ENCODE measurements at places on chromosomes 11 and 22. TPM values are rescaled to one million over a fixed set of nuclear protein-coding genes. Genes with fewer than 3 reads are reported as not detected.

DNA sequence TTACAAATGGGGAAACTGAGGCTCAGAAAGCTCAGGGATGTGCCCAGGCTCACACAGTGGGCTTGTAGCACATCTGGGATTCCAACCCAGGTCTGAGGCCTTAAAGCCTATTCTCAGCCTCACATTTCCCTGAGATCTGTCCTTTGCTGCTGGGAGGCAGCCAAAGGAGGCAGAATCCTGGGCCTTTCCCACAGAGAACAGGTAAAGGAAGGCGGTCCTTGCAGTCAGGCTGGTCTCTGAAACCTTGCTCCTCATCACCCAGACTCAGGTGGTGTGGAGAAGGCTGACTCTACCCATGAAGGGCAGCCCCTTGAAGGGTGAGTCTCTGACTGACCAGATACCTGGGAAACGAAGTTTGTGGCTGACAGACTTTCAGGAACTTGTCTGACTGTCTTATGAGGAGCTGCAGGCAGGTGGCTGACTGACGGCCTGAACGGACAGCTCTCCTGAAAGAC, 7.8 kb downstream of the SLCO2B1 start:
- no peak for DNase-seq

The PNPLA5 gene
- not detected for total RNA-seq

The TIMP3 gene
- 69.8 TPM for total RNA-seq

DNA sequence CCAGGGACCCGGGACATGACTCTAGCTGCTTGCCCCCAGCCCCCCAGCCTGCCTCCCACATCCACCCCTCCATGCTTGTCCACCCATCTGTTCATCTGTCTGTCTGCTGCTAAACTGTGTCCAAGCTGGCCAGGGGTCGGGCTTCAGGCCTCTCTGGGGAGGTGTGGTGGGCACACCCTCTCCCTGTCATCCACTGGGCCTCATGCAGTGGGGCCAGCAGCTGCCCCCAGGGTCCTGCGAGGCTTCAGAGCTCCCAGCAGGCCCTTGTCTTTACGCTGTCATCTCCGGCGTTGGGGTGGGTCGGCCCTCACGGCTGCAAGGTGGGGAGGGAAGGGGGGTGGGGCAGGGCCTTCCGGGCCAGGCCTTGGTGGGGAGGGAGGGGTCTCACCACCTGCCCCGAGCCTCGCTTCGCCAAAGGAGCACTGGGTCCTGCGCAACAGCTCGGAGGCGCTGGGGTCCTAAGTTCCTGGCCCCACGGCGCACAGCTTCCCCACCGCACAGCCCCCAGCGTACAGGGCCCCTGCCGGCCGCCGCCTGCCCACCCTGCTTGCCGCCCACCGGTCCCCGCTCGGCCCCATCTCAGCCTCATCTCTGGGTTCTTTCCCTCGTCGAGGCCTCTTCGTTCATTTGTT, 26.7 kb downstream of the MOB2 start:
- no peak for DNase-seq

- DNase-seq = no peak
Measured at GRCh38 chr22:40638261-40638660, 1.7 kb upstream of the MRTFA start.

GRCh38 chr11:10637731-10638151, 55.8 kb downstream of the IRAG1 start:
- no peak for DNase-seq

DNA sequence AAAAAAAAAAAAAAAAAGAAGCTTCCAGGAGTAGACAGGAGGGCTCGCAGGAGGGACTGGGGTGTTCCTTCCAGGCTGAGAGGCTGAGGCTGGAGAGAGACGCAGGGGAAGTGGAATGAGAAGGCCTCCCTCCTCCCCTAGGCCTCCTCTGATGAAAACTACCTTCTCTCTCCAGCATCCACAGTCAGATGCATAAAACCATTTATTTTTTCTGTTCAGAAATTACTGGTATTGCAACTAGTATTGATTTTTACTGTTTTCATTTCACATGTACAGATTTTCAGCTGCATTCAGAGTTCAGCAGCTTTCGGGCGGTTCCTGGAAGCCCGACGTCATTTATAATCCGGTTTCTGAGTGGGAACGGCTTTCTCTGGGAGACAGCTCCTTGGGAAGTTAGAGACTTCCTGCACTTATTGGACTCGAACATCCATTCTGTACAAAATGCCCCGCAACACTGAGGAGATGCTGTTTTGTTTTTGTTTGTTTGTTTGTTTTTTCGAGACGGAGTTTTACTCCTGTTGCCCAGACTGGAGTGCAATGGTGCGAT, 6.9 kb upstream of the NFAM1 start:
- DNase-seq = no peak

The PRODH gene
- 1.0 TPM for total RNA-seq

DNA sequence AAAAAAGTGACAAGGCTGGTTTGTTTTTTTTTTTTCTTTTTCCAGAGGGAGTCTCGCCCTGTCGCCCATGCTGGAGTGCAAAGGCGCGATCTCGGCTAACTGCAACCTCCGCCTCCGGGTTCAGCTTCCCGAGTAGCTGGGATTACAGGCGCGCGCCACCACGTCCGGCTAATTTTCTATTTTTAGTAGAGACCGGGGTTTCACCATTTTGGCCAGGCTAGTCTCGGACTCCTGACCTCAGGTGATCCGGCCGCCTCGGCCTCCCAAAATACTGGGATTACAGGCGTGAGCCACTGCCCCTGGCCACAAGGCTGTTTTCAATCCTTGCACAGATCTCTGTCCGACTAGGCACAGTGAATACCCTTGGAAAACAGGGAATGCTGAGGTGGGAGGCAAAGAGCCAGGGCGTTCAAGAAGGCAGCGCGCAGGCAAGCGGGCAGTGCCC, 566 bp downstream of the ATP6V1E1 start:
- no peak for DNase-seq

- no peak for DNase-seq
Measured at GRCh38 chr22:49340406-49340805, 487.3 kb downstream of the BRD1 start.

- DNase-seq = no peak
Measured at GRCh38 chr11:70210051-70210501, 7.0 kb downstream of the FADD start.

GRCh38 chr11:61059260-61059752, 43.0 kb upstream of the CD5 start:
- DNase-seq = no peak

- DNase-seq = no peak
Measured at GRCh38 chr11:89293965-89294679, 116.4 kb downstream of the TYR start.

The PLAAT3 gene
- 21.7 TPM for total RNA-seq

The MMP27 gene
- not detected for total RNA-seq

DNA sequence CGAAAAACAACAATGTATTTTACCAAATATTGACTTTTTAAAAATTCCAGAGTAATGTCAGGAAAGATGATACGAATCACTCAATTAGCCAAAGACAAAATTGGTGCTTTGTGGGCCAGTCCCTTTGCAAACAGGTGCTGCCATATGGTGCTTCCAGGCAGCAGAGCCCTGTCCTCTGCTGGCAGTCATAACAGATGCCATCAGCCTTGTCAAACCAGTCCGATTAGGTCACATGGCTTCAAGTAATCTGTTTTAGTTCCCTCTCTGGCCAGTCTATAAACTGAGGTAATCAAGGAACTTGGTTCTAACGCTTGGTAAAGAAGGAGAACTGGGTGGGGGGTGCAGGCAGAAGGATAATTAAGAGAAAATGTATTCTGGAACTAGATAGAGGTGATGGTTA, 49.1 kb upstream of the CAPRIN1 start:
- no peak for DNase-seq

DNA sequence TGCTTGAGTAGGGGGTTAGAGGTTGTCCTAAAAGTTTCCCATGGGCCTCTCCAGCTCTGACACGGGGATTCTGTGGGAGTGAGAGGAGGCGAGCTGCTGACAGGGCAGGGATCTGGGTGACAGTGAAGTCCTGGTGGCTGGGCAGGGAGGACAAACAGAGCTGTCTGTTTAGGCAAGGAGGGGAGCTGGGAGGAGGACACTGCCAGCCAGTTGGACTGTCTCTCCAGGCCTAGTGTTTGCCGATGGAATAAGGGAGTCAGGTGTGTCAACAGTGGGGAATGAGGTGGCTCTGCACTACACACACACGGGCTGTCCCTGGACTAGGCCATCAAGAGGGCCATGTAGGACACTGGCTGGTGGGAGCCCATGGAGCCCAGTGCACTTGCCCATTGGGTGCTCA, 20.6 kb upstream of the SYT7 start:
- DNase-seq = no peak

- DNase-seq = no peak
Measured at GRCh38 chr11:129223701-129224149, 31.6 kb upstream of the ARHGAP32 start.

GRCh38 chr11:12164061-12165014, 53.9 kb downstream of the MICAL2 start:
- DNase-seq = no peak

DNA sequence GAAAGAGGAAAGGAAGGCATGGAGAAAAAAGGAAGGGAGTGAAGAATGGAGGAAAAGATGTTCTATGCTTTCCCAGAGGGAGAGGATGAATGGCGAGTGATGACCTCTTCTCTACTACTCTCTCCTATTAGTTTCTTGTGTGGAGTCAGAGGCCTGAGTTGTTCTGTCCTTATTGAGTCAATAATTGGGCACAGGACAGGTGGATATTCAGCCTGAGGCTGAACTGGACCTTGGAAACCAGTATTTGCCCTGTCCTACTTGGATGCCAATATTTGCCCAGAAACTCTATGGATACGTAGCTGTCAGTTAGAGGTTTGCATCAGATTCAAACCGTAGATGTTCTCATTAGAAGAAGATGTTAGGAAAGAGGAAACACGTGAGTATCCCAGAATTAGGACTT, 17.6 kb upstream of the SWAP70 start:
- DNase-seq = no peak

DNA sequence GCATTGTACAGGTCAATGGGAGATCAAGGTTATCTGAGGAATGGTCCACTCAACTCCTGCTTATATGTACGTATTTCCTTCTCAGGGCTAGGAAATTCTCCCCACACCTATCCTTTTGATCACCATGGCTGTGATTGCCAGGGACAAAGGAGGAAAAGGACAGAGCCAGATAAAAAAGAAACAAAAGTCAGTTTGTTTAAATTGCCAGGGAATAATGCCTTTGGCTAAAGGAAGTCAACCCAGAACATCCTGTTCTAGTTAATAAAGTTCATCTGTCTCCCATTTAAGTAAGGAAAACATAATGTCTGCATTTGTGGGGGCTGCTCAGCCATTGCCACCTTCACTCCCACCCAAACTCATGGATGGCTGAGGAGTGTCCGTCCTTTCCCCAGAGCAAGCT, 124.7 kb downstream of the ME3 start:
- DNase-seq = no peak

DNA sequence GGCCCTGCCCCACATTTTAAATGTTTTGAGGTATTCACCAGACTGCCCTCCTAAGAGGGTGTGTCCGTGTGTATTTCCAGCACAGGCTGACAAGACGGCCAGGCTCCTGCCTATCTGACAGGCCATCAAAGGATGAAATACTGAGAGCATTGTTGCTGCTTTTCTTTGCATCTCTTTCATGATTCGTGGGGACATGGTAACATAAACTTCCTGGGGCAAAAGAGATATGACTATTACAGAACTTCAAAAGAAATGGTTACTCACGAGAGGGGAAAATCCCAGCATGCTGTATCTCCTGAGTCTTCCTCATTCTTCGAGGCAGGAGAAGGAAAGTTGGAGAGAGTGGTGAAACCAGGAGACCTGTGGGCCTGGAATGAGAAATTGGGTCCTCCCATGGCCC, 10.3 kb upstream of the BIK start:
- no peak for DNase-seq

The TOLLIP gene
- total RNA-seq = 57.4 TPM

The PATE2 gene
- 0.93 TPM for total RNA-seq
